Suprapubic skin (tissue), 4 donors: ENCODE measurements at places on chromosomes 12 and 14. TPM values are rescaled to one million over a fixed set of nuclear protein-coding genes. Genes with fewer than 3 reads are reported as not detected.

The TRIM9 gene
- 2.2 TPM for total RNA-seq

The DDX47 gene
- total RNA-seq = 76.4 TPM

The ACVRL1 gene
- 42.7 TPM for total RNA-seq

GRCh38 chr12:92255741-92256140 is 110.1 kb upstream of the BTG1 start:
- DNase-seq = no peak

- DNase-seq = no peak
Measured at GRCh38 chr12:127172861-127173260, 1094.1 kb upstream of the TMEM132C start.

GRCh38 chr14:58633831-58634230 is 3.9 kb upstream of the DACT1 start:
- no peak for DNase-seq
